ENCODE measurements at places on chromosomes 2 and 18.

DNA sequence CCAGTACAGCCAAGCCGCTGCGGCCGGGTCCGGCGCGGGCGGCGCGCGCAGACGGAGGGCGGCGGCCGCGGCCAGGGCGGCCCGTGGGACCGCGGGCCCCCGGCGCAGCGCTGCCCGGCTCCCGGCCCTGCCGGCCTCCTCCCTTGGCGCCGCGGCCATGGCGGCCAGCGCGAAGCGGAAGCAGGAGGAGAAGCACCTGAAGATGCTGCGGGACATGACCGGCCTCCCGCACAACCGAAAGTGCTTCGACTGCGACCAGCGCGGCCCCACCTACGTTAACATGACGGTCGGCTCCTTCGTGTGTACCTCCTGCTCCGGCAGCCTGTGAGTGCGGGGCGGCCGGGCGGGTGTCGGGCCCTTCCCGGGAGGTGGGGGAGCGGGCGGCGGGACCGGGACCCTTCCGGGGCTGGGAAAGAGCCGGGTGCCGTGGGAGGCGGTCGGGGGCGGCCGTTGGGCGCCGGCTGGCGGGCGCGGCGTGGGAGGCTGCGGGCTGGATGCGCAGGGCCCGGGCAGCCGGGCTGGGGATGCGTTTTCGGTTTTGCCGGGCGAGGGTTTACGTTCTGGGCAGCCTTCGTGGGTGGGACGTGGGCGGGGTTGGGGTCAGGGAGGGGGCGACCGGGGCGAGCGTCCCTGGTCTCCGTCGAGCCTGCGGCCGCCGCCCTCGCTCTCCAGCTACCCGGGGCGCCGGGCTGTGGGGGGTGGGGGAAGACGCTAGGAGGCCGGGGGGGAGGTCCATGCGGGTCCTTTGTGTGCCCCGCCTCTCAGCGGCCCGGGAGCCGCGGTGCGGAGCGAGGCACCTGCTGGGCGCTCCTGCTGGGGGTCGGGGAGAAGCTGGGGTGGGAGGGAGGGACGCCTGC is 537 bp downstream of the AGFG1 start:
- peak; percentile 54 for DNase-seq

- DNase-seq, result peak; percentile 23
These were observed 4.2 kb downstream of the STAMBP start for GRCh38 chr2:73832930-73833329.

DNA sequence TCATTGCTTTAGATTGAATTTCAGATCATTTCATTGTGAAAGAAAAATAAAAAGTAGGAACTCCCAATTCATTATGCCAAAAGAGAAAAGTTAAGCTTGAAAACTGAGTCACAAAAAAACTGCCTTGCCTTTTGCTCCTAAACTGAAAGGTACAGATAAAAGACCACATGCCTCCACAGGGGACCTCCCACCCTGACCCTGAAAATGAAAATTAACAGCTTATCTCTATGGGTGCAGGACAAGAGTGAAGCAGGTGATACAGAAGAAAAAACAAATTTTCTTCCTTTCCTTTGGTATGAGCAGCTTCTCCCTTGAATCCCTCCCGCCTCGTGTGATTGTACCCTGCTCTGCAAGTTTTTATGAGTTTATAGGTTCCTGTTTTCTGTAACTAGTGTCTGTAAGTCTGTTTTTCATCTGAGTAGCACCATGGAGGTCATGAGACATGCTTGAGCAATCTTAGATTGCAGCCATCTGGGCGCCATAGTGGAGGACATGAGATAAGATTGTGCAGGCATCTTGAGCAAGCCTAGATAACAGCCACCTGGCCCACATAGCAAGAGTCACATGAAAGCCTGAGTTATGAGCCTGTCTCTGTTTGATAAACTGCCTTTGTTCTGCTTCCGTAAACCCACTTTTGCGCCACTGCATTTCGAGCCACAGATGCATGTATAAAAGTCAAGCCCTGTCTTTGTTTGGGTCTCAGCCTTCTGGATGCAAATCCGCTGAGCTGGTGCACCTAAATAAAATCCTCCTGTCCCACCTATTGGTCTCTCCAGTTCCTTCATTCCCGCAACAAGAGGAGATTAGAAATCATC is 56.2 kb upstream of the DYNC1I2 start:
- DNase-seq, result peak; percentile 64

DNA sequence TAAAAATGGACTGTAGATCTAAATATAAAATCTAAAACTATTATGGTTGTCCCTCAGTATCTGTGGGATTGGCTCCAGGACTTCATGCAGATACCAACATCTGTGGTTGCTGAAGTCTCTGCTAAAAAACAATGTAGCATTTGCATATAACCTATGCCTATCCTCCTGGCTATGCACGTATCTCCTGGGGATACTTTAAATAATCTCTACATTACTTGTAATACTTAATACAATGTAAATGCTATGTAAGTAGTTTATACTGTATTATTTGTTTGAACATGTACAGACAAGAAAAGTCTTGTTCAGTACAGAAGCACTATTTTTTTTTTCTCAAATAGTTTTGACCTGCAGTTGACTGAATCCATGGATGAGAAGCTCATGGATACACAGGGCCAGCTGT is 134.9 kb downstream of the ZAP70 start:
- no peak for DNase-seq

GRCh38 chr2:27231921-27232320 is 14.8 kb downstream of the CAD start:
- no peak for DNase-seq

DNA sequence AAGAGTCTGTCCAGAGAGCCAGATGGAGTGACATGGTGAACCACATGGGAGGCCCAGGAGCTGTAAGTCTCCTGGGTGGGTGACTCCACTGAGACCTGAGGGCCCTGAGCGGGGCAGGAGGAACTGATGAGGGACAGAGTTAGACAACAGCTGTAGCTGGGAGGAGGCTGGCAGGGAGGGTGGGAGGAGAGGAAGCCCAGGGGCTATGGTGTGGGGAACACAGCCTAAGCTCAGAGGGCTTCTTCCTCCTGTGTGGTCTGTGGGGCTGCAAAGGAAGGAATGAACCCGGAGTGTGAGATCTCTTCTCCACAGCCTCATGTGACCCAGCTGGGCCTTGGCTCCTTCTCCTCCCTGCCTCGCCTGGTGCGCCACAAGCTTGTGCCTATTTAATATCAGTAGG is 395.6 kb upstream of the HS6ST1 start:
- peak; percentile 44 for DNase-seq

DNA sequence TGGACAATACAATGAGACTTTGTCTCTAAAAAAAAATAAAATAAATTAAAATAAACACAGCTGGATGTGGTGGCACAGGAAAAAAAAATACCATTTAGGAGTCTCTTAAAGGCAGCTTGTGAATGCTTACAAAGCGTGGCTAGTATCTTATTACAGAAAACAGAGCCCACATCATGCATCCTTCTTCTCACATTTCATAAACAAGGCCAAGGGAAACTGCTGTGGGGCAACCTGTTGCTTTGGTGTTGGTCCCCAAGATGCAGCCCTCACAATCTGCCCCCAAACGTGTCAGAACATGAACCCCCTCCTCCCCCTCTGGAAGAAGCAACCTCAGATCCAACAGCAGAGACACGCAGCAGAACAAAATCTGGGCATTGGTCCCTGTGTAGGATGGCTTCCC is 2.6 kb downstream of the SLC14A1 start:
- no peak for DNase-seq

DNA sequence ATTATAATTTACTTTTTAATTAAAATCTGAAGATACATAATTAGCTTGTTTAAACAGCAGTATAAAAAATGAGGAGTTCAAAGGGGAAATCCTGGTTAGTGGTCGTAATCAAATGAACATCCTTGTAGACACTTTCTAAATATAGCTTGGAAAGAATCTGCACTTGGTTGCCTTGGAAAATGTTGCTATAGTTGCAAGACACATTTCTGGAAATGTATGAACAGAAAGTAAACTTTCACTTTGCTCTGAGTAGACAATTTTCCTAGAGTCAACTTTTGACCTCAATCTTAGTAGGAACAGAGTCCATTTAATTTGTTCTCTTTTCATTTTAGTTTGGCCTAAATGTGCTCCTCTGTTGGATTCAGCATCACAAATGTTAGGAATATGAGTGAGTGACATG is 38.3 kb downstream of the GCA start:
- DNase-seq, result no peak

GRCh38 chr2:223222397-223222796 is 170.4 kb downstream of the KCNE4 start:
- DNase-seq, result no peak
